ENCODE measurements at places on chromosomes 4 and X.

DNA sequence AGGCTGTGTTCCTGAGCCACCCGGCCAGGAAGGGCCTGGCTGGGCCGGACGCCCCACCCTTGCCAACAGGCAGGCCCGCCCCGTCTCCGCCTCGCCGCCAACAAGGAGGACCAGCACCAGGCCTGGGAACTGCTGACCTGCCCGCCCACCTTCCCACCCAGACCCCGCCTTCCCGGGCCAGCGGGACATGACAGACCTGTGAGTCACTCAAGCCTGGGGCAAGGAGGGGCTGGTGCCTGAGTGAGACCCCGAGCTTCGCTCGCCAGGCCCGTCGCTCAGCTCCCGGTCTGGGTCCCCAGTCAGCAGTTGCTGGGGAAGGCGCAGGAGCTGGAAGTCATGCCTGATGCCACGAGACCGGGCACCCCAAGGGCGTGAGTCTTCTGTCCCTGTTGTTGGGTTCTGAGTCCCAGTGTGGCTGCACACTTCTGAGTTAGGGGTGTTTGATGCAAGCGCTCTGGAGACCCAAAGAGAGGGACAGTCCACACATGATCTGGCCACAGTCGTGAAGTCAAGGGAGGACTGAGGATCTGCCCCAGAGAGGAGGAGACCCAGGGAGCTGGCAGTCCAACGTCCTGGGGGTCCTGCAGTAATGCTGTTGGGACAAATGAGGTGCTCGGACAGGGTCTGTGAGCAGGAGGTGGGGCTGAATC lies at the start of gene DNASE1L1:
Gene DNASE1L1, minus strand, starts transcription at position 33 of the 650 bp plus-strand sequence. CDS start 3,686 bp downstream, outside the sequence.
- DNase-seq, result no peak

GRCh38 chrX:153019166-153019565 lies 25.2 kb upstream of the PNMA5 start:
- DNase-seq, result no peak

GRCh38 chr4:153276971-153277370 lies 67.5 kb upstream of the MND1 start:
- no peak for DNase-seq

- no peak for DNase-seq
Measured at GRCh38 chr4:109691411-109691920, 11.8 kb downstream of the CASP6 start.

DNA sequence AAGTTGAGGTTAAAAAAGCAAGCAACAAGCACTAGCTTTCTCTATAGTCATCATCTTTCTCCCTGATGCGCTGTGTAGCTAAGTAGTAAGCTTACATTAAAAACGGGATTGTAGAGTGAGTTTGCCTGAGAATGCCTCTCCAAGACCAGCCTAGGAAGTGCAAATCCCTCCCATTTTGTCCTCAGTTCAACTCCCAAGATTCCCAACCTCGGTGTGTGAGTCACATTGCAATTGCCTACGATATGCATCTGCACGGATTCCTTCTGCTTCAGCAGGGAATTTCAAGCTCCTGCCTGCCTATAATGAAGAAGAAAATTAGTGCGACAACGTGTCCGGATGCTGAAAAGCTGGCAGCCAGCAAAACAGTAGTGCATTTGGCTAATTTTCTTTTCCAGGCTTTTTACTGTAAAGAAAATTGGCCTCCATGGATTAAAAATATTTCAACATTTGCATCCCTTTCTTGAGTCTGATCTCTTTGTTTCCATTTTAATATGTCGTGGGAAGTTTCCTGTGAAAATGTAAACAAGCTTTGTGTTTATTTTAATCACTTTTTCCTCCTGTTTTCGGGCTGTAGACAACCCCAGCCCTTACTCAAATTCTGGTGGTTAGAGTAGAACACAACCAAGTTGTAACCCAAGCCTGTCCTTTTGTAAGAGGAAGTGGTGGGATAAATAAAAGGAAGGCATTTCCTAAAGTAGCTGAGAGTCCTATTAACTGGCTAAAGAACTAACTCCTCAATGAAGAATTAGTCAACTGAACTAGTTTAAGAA lies 58.4 kb upstream of the TET2 start:
- no peak for DNase-seq

DNA sequence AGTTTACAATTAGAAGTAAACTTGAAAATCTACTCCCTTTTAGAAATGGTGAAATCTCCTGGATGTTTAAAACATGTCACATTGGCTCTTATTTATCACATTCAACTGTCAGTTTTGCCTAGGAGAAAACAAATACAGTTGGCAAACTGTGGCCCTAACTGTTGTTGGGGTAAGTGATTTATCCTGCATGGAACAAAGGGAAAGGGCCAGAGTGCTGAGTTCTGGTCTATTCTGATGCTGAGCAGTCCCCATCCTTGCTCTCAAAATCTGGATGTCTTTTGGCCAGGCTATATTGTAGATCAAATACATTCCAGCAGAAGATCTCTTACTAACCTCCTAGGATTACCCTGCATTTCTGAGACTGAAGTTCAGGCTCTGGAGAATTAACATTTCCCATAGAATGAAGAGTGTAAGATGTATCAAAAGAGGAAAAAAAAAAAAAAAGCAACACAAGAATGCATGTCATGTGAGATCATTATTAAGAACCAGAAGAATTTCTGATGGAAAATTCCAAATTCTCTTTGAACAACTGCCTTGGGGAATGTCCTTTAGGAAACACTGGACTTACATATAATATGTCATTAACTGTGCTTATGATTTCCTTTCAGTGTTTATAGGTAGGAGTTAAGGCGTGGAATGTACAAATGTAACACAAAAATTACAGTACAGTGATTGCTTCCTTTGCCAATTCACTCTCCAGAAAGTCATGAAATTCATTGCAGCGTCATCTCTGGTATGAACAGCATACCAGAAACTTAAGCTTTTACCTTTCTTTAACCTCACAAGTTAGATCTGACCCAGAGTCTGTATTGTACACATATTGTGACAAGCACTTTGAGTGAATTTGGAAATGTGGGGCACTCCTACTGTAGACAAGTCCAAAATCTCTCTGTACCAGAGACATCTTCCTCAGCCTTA lies 1012.5 kb upstream of the LCORL start:
- no peak for DNase-seq

GRCh38 chr4:47933840-47934239 lies 19.5 kb upstream of the NFXL1 start:
- DNase-seq, result no peak

- no peak for DNase-seq
Measured at GRCh38 chr4:48112017-48112667, 21.9 kb downstream of the TXK start.

DNA sequence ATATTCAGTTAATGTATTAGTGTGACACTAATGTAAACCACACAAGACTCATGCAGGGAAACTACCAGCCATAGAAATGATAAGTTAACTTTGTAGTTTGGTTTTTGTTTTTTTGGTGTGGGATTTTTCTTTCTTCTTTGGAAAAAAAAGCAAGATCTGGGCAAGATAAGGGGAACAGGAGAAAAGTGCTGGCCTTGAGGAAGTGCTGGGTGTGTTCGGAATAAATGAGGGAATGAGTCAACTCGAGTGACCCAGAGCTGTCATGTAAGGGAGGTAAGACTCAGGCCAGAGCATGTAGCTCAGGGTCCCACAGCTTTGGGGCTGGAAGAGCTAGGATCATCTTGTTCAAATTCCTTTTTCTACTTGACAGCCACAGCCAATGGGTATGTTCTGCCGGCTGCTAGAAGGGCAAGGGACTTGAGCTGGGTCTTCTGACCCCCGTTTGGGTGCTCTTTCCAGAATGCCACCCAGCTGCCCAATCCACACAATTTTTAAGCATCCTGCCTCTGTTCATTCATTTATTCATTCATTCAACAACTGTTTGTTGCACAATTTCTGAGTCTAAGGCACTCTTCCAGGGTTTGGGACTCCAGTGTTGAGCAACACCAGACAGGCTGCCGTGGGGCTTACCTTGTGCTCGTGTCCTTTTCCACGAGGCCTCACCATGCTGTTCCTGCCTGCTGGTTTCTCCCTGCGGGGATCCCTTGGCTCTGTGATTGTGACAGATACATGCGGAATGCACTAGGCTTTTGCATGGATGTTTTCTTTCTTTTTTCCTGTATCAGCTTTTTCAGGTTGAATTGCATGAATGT lies 54.5 kb downstream of the CLDN34 start:
- no peak for DNase-seq

- DNase-seq, result no peak
Measured at GRCh38 chr4:142558851-142559250, 287.2 kb downstream of the INPP4B start.

DNA sequence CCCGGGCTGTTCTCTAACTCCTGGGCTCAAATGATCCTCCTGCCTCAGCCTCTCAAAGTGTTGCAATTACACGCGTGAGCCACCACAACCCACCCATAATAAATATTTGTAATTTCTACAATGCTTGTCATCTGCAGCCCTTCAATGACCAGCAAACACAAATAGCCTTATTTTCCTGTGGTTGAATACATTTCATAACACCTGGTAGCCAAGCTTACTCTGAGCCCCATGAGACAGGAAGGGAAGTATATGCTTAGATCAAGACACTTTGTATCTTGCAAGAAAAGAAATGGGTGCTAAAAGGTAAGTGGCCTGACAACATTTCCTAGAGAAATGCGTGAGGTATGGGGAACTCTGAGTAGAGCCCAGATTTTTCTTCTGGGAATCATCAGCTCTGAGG lies 56.9 kb upstream of the PDGFRA start:
- no peak for DNase-seq

- no peak for DNase-seq
Measured at GRCh38 chr4:184100297-184100885, 117.3 kb downstream of the ENPP6 start.

DNA sequence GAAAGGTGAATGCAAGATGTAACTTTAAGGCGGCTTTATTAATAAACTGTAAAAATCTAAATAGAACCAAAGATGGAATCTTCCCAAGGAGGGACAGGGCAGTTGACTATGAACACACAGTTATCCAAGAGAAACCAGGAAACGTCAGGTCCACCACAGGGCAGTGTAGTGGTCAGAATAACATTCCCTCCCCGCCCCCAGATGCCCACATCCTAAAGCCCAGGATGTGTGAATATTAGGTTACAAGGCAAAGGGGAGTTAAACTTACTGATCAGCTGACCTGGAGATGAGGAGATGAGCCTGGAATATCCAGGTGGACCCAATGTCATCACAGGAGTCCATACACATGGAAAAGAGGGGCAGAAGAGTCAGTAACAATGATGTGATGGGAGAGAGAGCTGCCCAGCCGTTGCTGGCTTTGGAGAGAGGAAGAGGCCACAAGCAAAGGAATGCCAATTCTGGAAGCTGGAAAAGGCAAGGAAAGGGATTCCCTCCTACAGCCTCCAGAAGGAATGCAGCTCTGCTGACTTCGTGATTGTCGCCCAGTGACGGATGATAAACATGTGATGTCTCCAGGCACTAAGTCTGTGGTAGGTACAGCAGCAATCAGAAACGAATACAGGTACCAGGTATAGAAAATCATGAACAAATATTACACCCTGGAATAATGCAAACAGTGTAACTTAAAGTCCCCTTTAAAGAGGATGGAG lies 5.2 kb downstream of the SH3KBP1 start:
- DNase-seq, result no peak

DNA sequence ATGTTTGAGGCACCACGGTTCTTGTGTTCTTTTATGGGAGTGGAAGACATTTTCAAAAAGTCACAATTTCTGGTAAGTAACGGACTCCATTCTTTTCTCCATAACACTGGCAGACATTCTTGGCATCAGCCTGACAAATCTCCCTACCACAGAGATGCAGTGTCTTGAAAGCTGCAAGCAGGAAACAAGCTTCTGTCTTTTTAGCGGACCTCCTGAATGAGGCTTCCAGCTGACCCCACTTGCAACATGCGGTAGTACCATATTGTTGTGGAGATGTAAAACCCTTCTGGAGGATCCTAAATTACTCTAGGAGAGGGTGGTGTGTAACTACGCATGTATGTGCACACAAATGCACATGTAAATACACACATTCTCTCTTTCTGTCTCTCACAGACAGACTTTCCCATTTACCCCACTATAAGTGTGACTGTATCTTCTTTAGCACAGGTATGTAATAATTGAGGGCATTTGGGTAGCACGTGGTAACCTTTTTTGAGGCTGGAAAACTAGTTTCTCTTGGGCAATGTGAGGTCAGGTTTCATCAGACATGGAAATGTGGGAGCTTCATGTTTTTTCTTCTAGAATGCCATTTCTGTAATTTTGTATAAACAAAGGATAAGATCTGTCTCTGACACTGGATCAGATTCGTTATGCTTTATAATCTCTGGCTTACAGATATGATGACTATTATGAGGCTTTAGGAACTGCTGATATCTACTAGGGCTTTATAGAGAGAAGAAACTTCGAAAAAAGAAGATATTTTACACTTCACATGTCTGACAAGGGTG lies 130.1 kb downstream of the MGST2 start:
- DNase-seq, result no peak

GRCh38 chr4:174023641-174024040 lies 259.8 kb downstream of the FBXO8 start:
- no peak for DNase-seq

DNA sequence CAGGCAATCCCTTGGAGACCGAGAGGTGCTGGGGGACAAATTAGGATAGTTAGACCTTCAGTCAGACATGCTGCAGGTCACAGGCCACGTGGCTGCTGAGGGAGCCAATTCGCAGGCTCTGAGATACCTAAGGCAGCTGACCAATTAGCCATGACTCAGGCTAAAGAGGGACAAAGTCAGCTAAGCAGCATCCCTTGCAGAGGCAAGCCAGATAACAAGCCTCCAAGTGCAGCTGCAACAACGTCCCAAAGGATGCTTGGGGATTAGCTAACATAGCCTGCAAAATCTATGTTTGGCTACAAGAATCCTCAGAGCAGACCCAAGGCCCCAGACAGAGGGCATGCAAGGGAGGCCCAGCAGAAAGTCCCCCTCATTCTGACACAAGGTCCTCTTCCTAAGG lies 93.5 kb downstream of the SEL1L3 start:
- no peak for DNase-seq

DNA sequence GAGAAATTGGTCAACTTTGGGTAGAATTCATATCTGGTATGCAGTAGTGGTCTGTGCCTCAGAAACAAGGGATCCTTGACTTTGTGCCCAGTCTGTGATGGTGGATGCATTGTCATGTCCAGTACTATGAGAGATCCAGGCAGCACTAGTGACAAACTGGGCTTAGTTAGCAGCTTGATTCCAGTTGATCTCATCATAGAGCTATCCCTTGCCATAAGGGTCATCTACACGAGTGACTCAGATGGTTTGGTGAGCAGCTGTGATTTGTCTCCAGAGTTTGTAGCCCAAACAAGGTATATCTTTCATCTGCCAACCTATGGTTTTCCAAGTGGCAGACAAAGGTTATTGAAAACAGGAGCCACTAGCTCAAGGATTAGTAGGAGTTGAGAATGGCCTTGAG lies 298.8 kb downstream of the GBA3 start:
- DNase-seq, result no peak

DNA sequence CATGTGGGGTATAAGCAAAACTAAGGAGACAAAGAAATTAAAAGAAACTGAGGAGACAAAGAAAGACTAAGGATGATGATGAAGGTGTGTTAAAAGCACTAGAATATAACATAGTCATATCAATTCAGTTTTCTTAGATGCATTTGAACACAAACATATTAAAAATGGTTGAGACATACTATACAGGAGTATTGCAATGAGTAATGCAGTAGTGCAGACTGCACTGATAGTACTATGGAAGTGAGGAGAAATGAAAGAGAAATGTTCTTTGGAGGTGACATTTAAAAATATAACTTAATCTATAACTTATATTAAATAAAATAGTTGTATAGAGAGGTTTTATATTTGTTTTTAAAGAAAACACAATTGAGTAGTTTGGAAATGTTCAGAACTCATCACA lies 279.2 kb downstream of the CAMK2D start:
- no peak for DNase-seq

- DNase-seq, result no peak
Measured at GRCh38 chr4:129345609-129346008, 249.7 kb downstream of the C4orf33 start.

GRCh38 chr4:151896880-151897279 lies 136.1 kb upstream of the GATB start:
- no peak for DNase-seq

- no peak for DNase-seq
Measured at GRCh38 chr4:156751486-156751885, 220.1 kb downstream of the PDGFC start.
